ENCODE measurements at places on chromosomes 16 and 17.

- no peaks in the 10 kb centered on the region for H3K4me1 ChIP-seq
- no peak overlapping the region for H3K27ac ChIP-seq
- H3K27me3 ChIP-seq, result peaks cover 3% of the 10 kb centered on the region
Observed at GRCh38 chr17:44788139-44788538, 29.4 kb downstream of the ADAM11 start.

DNA sequence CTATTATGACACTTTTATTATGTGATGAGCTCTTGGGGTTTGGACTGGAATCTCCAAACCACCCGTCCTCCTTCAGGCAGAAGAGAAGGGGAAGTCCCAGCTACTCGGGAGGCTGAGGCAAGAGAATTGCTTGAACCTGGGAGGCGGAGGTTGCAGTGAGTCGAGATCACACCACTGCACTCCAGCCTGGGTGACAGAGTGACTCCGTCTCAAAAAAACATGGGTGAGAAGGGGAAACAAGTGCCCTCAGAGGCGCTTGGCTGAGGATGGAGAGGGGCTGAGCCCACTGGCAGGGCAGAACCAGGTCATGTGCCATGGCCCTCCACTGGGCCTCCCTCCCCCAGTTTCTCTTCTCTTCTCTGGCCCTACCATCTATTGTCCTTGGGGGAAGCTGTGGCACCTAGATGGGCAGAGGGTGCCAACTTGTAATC lies 120.9 kb upstream of the SMURF2 start:
- H3K36me3 ChIP-seq, result peaks cover 6% of the 10 kb centered on the region
- DNase-seq, result no peak
- H3K27me3 ChIP-seq, result no peaks in the 10 kb centered on the region

DNA sequence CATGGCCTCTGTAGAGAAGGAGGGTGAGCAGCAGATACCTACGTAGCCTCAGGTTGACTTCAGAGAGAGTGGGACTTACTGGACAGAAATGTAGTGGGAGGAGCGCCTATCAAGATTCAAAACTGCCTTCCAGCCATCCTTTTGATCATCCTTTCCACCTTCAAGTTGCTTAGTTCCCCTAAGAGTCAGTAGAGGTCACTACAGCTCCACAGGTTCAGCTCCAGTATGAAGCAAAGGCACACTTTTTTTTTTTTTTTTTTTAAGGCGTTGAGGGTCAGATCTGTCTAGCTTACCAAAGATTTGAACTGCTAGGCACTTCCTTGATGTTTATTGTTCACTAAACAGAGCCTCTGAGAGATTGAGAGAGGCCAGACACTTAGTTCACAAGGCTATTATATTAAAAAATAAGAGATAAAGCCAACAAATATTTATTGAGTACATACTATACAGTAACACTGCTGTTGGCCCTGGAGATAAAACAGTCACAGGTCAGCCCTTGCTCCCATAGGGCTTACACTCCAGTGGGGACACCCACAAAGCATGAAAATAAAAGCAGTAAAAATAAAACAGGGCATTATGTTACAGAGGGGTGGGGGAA lies 3.1 kb downstream of the RNF227 start:
- peaks cover 17% of the 10 kb centered on the region for H3K4me1 ChIP-seq
- peaks cover 15% of the 10 kb centered on the region for H3K36me3 ChIP-seq

- no peak for DNase-seq
- H3K27ac ChIP-seq, result no peak overlapping the region
- no peaks in the 10 kb centered on the region for H3K4me1 ChIP-seq
Observed at GRCh38 chr17:63452962-63453551, 7.0 kb upstream of the CYB561 start.
